ENCODE measurements at places on chromosomes 1 and 21.

DNA sequence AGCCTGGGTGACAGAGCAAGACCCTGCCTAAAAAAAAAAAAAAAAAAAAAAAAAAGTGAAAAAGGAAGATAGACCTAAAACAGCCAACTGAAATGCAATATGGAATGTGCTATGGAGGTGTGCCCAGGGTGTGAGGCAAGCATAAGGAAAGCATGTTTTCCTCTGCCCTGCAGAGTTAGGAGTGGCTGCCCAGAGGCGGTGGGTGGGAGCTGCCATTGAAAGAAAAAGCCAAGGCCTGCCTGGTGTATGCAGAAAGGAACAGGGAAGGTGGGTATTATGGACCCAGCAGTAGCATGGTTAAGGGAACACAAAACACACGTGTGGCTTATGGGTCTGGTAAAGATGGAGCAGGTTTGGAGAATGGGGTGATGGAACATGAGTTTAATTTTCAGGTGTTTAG lies 8.9 kb downstream of the CD244 start:
- no peak for DNase-seq

DNA sequence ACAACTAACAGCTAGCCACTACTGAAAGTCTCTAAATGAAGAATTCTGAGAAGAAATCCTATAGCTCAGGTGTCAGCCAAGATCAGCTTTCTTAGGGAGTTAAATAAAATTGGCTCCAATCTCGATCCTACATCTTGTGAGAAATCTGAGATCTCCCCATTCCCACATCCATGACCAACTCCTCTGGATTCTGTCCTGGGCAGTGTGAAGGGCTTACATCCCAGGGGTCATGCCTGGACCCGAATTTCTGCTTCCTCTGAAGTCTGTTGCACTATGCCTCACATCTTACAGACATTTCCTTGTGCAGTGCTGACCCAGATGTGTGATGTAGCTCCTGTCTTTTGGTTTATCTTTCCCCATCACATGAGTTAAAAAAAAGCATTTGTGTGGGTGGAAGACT lies 4.8 kb upstream of the TNN start:
- no peak for DNase-seq

DNA sequence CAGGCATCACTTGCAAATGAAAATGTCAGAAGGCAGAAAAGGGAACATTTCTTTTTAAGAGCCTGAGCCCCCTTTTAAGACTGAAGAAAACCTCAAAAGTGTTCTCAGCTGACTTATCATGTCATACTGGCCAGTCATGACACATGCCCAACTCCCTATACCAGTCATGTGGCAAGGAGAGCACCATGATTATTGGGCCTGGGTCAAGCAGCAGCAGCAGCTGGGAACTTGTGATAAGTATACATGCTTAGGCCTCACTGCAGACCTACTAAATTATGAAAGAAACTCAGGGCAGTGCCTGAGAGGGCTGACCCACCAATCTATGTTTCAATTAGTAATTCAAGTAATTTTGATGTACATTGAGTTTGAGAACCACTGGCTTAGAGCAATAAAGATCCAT lies 8.6 kb downstream of the RO60 start:
- no peak for DNase-seq

DNA sequence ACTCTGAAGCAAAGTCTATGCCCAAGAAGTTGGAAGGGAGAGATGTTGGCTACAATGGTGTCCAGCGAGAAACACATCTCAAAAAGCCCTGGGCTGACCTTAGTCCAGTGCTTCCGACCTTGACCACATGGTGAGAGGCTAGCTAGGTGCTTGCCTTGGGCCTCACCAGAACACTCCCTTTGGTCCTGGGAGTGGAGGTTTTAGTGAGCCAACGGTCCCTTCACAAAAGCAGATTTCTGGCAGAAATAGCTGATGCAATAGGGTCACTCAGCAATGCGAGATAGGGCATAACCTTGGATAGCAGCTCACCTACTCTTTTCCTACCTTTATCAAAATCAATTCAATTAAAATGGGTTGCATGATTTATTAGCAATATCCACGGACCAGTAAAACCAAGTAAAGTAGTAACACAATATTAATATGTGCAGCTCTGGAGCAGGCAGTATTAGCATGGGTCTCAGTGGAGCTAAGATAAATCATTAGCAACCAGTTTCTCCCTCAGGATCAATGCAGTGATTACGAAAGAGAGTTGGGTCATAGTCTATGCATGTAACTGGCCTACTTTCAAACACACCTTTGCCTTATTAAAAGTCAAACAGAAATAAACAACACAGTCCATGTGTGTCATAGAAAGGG lies 1.9 kb downstream of the SLC30A10 start:
- no peak for DNase-seq

DNA sequence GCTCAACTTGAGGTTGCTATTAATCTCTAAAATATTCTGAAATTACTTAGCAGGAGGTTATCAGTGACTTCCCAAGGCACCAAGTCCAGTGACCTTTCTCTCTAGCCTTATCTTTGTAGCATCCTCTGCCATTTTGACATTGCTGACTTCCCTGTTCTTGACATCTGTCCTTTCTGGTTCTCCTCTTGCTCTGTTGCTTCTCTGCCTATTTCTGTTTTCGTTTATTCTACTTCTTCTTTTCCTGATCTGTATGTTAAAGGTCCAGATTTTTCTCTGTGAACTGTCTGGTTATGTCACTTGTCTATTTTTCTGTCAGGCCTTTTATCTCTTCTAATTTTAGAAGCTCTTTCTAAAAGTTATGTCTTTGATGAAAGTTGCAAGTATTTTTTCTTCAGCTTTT lies 178.8 kb downstream of the VPS13D start:
- no peak for DNase-seq

DNA sequence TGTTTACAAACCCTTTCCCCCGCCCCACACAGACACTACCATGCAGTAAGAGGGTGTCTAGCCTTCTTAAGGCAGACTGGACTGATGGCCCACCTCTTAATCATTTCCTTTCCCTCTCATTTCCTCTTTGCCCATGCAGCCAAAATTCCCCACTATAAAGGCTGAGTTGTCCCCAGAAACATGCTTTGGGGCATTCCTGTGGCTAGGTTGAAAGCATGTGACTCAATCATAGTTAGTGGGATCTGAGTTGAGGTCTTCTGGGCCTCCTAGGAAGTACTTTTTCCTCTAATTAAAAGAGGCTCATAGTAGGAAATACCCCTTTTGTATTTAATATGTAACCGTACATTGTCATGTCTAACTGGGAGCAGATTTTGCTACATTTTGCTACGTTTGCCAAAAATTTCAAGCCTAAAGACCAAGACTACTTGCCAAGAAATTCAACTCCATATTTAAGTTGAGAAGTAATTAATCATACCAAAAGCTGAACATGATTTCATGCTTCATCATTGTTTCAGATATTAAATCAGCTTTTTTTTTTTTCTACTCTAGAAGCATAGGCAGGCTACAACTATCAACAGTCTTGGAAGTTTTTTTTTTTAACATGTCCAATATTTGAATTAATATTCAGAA lies 174.7 kb downstream of the ADGRL4 start:
- peak; percentile 95 for DNase-seq

DNA sequence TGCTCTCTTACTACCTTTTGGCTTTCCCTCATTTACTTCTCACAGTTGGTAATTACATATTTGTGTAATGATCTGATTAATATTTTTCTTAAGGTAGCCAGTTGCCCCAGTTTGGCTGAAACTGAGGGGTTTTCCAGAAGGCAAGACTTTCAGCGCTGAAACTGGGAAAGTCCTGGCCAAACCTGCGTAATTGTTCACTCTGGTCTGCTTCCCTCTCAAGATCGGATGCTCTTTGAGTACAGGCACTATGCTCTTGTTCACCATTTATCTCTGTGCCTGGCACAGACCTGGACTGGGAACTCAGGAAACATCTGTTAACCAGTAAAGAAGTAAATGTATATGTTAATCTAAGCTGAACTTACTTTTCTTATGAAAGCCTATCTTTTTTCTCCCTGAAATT lies 209.6 kb upstream of the HOOK1 start:
- no peak for DNase-seq

GRCh38 chr1:20233394-20233793 lies 47.1 kb upstream of the PLA2G2C start:
- peak; percentile 23 for DNase-seq

DNA sequence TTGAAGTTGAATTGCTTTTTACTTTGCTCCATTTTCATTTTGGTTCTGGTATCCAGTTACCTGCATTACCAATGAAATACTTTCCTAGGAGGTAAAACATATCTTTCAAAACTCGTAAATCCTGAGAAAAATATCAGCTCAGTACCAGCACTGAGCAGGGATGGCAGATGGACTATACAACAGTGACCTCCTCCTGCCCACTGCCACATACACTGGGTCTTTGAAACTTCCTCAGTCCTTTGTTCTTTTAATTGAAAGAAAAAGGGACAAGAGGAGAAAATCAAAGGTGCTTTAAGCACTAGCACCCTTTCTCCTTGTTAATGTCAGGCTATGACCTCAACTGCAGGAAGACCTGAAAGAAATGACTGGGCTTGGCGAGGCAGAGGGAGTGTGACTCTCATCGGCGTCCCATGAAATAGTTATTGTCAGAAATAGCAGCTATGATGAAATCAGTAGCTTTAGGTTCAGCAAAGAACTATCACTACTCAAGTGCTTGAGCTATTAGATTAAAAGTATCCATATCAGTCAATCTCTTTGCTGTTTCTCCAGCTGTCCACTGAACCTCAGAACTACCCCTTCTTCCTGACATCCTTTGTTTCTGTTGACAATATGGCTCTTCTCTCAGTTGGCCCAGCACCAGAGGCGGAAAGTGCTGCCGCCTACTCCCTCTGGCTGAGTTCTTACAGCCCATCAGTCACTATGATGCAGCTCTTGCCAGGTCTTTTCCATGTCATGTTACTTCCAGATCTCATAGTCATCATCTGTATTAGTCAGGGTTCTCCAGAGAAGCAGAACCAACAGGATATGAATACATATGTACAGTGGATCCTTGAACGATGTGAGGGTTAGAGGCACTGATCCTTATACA lies 207.0 kb upstream of the MAP1LC3C start:
- DNase-seq = peak; percentile 2

- DNase-seq = peak; percentile 60
Observed at GRCh38 chr1:208137193-208137592, 107.0 kb downstream of the PLXNA2 start.

GRCh38 chr1:24317956-24318614 lies 1.1 kb upstream of the GRHL3 start:
- DNase-seq = peak; percentile 76

- peak; percentile 59 for DNase-seq
Observed at GRCh38 chr21:45551316-45551715, 9.1 kb upstream of the SLC19A1 start.

DNA sequence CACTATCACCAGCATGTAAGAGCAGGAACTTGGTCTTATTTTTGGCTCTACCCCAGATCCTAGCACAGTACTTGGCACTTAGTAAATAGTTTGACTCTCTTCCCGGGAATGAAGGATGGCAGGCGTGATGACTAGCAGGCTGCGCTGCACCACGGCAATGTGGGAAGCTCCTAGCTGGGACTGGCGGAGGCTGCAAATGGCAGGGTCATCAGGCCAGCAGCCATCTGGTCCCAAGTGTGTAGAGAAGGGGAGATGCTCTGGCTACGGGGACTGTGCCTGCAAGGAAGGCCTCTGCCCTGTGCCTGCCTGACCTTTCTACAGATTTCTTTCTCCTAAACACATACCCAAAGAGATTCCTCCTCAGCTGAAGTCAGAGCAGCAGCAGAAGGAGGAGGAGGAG lies 95.0 kb downstream of the KCND3 start:
- DNase-seq = no peak

DNA sequence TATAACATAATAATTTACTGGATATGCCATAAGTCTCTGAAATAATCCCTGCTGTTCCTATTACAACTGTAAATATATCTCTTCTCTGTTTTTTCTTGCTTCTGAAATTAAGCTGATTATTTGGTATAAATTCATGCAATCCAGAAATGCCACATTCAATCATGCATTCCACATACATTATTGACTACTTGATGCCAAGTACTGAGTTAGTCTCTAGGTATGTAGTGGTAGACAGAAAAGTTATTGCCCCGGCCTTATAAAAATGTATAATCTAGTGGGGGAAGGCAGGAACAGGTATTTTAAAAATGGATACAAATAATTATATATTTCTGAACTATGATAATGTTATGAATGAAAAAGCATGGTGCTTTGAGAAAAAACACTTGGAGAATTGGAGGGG lies 338.6 kb upstream of the SNX7 start:
- DNase-seq = peak; percentile 55

GRCh38 chr21:36981977-36982700 lies 15.7 kb upstream of the HLCS start:
- no peak for DNase-seq

DNA sequence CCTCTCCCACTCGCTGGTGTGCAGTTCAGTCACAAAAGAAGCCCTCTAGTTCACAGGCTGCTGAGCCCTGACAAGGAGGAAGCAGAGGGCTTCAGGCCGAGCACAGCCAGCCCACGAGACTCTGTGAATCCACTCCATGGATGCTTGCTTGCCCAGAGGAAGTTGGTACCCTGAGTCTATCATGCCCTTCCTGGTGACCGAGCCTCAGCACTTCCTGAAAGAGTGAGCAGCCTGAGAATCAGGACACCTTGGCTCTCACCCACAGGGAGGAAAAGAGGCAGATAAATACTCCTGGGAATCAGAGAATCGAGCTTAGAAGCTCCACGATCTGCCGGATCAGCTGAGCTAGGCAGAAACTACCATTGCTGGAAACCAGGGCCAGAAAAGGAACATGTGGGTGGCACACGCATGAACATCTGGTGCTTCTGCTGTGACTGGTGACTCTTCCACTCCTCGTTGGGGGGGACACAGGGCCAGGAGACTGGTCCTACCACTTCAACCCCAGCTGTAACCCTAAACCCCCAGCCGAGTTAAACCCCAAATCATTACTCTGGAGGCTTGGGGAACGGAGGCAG lies 376.3 kb upstream of the CAMK1G start:
- DNase-seq = peak; percentile 3

- DNase-seq = no peak
Observed at GRCh38 chr1:10909697-10910680, 102.5 kb upstream of the TARDBP start.

GRCh38 chr1:193121616-193122593 lies at the start of gene CDC73:
Gene CDC73, plus strand, starts transcription at chr1:193122031. Its CDS starts 170 bp downstream, at chr1:193122201.
- DNase-seq = peak; percentile 98

- DNase-seq = no peak
Observed at GRCh38 chr21:43575473-43575844, 83.8 kb downstream of the HSF2BP start.

- DNase-seq = peak; percentile 60
Observed at GRCh38 chr1:208919371-208919770, 664.1 kb upstream of the CAMK1G start.

GRCh38 chr1:60935599-60936110 lies 146.7 kb upstream of the NFIA start:
- peak; percentile 27 for DNase-seq

DNA sequence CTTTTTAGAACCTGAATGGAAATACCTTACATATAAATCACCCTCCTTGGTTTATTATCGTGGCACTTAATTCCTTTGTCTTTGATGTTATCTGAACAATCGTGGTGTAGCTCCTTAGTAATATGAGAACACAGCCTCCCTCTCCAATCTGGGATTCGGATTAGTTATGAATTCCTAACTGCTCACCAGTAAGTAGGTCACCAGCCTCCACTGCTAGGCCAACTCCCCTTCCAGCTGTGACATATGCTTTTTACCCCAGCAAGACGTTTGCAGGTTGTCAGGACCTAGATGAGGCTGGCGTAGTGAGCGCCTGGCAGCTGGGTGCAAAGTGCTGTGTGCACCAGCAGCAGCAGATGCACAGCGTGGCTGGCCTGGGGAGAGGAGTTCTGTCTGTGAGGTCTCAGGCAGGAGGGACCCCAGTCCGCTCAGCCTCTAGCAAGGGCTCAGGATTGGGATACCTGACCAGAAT lies 38.2 kb downstream of the NTPCR start:
- DNase-seq = peak; percentile 38

- peak; percentile 9 for DNase-seq
Observed at GRCh38 chr1:156795787-156796186, 20.9 kb downstream of the SH2D2A start.
